ENCODE measurements at places on chromosomes 11 and 22.

- DNase-seq, result no peak
These were observed 17.1 kb upstream of the CCDC90B start for GRCh38 chr11:83303316-83303715.

DNA sequence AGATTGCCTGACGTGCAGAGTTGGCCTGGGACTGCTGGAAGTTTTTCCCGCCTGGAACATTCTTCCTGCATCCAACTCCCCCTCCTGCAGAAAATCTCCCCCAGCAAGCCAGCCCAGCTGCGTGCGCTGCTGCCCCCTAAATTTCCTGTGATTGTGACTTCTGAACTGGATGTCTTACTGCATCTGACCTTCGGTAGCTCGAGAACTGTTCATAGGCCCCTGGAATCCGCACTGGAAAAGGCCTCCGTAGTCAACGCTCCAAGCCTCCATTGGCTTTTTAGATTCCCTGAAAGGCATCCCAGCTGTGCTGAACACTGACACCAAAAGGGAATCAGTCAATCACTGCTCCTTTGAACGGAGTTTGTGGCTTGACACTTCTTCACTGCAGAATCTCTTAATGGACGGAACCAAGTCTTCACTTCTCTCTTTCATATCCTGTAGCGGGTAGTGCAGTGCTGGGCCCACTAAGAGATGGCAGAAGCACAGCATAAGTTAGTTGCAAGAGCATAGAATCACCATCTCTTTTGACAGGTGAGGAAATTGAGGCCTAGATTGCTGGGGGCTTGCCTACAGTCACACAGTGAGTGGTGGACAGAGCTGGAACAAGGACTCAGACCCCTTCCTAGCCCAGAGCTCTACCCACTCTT, 14.2 kb upstream of the RASD2 start:
- no peak for DNase-seq

DNA sequence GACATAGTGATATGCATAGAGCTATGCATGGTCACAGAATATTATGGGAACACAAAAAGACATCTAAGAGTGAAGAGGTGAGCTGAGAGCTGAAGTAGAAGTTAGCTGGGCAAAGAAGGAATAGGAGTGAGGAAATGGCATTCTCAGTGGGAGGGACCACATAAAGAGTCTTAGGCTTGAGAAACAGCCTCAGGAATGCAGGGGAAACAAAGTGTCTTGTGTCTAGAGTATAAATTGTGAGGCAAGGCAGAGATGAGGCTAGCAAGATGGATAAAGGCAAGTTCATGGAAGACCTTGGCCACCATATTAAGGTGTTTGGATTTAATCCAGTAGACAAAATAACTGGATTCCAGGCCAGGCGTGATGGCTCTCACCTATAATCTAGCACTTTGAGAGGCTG, 40.6 kb upstream of the CRTAM start:
- DNase-seq, result no peak

GRCh38 chr22:23116506-23117263, 25.1 kb downstream of the RSPH14 start:
- DNase-seq, result no peak

DNA sequence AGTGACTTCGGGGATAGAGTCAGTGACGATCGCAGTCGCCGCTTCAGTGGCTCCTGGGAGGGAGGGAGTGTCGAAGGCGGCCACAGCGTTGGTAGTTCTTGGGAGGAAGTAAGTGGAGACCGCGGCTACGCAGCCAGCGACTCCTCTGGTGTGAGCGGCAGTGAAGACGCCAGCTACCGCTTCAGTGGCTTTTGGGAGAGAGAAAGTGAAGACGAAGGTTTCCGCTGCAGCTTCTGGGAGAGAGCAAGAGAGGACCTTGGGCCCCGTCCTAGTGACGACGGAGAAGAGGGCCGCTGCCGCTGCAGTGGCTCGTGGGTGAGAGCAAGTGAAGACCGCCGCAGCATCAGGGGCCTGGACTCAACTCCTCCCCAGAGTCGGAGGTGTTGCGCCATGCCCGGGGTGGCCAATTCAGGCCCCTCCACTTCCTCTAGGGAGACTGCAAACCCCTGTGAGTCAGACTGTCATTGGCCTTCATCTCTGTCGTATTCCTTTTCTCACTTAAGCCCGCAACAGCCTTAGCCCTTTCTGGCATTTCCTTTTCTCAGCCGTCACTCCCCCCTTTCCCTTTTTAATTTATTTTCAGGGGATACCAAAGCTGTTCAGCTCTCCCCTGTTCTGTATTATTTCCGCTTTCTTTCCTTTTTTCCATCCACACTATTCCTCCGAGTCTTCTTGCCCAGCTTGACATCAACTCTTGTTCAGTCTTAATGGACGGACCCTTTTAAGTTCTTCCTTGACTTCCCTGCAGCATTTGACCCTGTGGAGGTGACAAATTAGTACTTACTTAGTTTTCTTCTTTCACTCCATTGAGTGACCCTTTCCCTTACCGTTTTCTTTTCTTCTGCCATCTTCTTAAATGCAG, 1.0 kb downstream of the ANKRD42 start:
- peak; percentile 33 for DNase-seq

Measured in pons (tissue), 1 donor.